BE2C (cell line): ENCODE measurements at places on chromosomes 1 and 21.
A peak's percentile ranks its signal among the peaks of the same experiment; 100 is the strongest.

GRCh38 chr1:91819038-91819788 is 66.7 kb downstream of the TGFBR3 start:
- no peak for DNase-seq

DNA sequence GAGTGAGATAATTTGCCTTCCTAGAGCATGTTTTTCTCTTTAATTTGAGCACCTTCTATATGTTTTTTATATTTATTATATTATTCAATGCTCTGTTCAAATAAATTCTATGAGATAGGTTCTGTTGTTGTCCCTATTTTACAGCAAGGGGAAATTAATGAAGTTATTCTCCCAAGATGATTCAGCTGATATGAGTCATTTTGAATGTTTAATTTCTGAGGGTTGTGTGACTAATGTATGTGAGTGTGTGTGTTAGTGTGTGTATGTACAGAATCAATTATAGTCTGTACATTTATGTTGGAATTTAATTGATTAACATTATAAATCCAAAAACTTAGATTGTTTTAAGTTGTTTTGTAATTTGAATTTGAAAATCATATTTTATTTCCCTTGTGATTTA is 1536.7 kb upstream of the B3GALT2 start:
- no peak for DNase-seq

GRCh38 chr21:42293649-42294272 is 21.4 kb downstream of the TFF3 start:
- no peak for DNase-seq

- DNase-seq = no peak
Measured at GRCh38 chr1:83673312-83673711, 325.6 kb downstream of the TTLL7 start.

DNA sequence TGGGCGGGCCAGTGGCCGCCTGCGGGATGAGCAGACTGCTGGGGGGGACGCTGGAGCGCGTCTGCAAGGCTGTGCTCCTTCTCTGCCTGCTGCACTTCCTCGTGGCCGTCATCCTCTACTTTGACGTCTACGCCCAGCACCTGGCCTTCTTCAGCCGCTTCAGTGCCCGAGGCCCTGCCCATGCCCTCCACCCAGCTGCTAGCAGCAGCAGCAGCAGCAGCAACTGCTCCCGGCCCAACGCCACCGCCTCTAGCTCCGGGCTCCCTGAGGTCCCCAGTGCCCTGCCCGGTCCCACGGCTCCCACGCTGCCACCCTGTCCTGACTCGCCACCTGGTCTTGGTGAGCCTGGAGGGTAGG is 2.1 kb downstream of the B4GALT2 start:
- DNase-seq = no peak

DNA sequence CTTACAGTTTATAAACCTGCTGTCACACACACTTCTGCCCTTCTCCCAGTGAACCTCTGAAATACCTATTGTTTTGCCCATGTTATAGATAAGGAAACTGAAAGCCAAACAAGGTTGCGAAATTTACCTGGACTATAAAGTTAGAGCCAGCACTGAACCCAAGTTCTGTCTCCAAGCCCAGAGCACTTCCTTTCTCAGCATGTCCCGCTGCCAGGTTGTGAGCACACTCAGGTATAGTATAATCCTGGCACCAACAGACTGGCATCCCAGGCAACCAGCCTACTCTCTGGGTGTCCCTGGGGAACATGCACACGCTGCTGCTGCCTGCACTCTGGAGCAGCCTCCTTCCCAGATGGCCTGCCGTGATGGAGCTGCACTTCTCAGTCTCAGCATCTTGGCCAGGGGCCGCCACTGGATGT is 45.1 kb downstream of the PGBD5 start:
- peak; percentile 70 for DNase-seq

GRCh38 chr1:68147534-68148171 is 84.7 kb downstream of the WLS start:
- no peak for DNase-seq

- DNase-seq = no peak
Measured at GRCh38 chr1:7454895-7455784, 316.0 kb upstream of the VAMP3 start.

DNA sequence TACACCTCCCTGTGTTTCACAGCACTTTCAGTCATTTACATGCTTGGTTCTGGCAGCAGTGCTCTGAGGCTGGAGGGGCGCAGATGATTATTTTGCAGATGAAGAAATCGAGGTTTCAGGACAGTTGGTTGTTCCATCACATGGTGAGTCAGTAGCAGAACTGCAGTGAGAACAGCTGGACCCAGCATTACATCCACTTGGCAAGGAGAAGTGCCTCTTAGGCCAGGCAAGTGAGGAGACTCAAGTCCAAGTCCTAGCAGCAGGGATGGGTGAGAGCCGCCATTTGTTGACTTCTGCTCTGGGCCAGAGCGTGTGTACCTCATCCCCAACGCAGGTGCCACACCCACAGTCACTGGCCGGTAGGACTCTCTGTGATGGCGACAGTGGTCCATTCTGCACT is 26.8 kb upstream of the EPHA8 start:
- DNase-seq = no peak

DNA sequence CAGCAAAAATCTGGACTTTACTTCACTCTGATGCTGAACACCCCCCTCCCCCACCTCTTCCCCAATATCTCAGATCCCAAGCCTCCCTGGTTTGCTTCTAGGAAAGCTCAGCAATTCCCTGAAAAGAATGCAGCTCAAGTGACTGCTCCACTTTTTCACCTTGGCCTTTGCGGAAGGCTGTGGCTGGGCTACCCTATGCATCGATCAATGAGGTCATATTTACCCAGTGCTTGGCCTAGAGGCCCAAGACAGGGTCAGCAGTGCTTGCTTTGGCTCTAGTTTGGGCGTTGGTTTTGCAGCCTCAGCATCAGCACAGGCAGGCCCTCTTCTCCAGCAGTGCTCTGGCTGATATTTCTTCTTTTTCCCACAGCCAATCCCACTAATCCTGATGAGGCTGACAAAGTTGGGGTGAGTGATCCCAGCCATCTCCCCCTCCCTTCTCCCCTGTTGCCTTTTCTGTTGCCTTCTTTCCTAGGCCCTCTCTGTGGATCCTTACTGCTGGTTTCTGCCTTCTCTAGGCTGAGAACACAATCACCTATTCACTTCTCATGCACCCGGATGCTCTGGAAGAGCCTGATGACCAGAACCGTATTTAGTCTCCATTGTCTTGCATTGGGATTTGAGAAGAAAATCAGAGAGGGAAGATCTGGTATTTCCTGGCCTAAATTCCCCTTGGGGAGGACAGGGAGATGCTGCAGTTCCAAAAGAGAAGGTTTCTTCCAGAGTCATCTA is 14.2 kb downstream of the FCGR2B start:
- DNase-seq = no peak

DNA sequence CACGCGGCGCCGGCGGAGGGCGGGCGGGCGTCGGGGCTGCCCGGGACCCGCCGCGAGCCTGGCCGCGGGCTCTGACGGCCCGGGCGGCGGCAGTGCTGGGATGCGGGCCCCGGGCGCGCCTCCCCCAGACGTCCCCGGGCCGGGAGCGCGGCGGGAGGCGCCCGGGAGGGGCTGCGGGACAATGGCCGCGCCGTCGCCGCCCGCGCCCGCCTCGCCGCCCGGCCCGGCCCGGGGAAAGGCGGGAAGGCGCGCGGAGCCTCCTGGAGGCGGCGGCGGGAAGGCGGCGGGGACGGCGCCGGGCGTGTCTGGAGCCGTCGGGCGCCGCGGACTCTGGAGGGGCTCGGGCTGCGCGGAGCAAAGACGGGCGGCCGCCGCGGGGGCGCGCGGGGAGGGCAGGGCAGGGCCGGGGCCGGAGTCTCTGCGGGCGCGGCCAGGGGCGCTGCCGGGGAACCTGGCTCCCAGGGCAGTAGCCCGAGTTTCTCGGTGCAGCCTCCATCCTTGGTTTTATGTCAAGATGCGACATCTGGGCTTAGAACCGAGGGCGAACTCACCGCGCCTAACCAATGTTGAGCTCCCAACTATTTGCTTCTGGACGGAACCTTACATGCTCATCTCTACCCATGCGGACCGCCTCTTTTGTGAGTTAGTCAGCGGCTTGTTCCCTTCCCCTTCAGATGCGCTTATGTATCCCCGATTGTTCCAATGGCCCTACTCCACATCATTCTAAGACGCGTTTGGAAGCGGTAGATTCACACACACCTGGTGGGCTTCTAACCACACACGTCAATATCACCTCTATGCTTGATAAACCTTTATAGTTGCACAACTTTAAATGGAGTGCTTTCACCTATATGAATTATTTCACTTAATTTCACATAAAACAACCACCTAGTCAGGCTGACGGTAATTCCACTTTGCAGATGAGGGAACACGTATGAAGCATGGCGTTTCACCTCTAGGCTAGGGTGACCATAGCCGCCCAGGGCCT is 651 bp downstream of the ZBTB8A start:
- peak; percentile 49 for DNase-seq

GRCh38 chr1:69523032-69523431 is 44.7 kb upstream of the LRRC7 start:
- no peak for DNase-seq

GRCh38 chr1:16138772-16139221 is 17.1 kb downstream of the EPHA2 start:
- DNase-seq = no peak

GRCh38 chr1:95475686-95476457 is 241.9 kb downstream of the RWDD3 start:
- peak; percentile 59 for DNase-seq

- DNase-seq = no peak
Measured at GRCh38 chr1:59752556-59753414, 62.0 kb upstream of the HOOK1 start.

DNA sequence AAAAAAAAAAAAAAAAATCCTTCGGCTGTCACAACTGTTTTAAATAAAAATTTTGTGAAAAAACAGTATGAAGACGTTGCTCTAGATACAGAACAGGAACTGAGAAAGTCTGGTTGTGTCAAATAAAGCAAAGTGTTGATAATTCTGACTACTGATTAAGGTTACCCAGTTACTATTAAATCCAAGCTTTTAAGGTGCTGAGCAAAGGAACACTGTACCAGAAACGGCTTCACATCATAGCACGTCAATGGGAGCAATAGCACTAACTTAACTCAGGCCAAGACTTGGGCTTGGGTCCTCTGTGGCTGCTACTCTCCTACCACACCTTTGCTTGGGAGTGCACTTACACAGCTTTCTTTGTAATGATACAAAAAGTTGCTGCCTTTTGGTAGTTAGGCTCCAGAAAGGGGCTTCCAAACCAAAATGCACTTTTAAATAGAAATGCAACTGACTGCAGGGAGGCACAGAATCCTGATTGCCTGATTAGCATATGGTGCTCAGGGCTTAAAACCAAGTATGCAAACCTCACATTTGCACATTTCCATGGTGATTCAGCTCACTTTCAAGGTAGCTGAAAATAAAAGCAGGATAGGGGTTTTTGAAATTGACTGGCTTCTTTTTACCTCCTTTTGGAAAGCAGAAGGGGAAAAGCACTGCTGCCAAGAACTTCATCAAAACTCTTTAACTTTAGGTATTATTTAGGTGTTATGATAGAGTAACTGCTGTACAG is 6.3 kb downstream of the MCL1 start:
- DNase-seq = no peak

DNA sequence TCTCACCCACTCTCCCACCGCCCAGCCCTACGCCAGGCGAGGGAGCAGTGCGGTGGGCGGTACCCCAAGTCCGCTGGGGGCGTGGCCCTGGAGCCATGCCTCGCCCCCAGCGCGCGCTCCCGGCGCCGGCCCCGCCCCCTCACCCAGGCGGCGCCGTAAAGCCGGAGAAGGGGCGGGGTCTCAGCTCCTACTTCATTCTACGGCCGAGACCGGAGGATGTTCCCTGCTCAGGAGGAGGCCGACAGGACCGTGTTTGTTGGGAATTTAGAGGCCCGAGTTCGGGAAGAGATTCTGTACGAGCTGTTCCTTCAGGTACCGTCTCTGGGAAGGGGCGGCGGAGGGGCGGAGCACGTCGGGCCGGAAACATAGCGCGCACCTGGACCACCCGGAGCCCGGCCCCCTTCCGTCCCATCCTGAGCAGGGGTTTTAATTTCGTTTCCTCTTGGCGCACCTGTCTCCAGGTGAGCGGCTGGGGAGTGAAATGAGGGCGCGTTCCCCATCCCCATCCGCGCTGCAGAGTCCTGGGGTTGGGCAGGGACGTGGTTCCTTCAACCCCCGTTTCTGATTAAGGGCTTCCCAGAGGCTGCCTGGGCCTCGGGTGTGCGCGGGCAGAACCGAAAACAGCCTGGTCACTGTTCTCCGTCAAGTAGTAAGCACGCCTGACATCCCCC is at the start of gene RBM11:
TSS of gene RBM11 (plus strand) at position 187 of the 671 bp plus-strand sequence. CDS start at position 217, 30 bp downstream.
- DNase-seq = peak; percentile 88

DNA sequence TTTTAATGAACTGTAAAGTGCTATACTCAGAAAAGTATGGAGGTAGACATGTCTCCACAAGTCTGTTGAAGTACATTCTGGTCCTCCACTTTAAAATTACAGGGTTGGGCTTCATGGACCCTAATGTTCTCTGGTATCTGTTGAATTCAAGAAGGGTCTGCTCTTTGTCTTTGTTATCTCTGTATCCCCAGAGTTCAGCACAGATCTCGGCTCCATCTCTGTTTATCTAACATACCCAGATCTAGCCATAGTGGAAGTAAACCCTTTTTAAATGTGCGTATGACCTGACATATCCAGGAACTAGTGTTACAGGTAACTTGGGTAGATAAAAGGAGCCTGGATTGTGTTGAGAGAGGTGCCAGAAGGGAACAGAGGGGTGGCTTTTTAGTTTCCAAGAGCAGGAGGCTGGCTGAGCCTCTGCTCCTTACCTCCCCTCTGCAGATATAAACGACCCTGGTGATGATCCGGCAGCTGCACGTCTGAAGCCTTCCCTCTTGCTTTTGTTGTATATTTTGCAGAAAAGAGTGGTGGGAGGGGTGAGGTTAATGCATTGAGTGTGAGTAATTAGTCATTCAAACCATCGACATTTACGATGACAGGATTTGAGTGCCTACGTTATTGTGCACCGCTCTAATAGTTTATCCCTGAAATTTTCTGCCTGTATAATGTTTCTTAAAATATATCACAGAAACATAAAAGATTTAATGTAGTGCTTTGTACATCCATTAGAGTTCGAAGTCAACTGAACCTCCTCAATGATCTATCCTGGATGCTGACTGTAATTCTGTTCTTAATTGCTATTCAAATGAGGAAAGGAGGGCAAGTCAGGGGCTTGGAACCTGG is 30.8 kb downstream of the ELAVL4 start:
- DNase-seq = no peak

DNA sequence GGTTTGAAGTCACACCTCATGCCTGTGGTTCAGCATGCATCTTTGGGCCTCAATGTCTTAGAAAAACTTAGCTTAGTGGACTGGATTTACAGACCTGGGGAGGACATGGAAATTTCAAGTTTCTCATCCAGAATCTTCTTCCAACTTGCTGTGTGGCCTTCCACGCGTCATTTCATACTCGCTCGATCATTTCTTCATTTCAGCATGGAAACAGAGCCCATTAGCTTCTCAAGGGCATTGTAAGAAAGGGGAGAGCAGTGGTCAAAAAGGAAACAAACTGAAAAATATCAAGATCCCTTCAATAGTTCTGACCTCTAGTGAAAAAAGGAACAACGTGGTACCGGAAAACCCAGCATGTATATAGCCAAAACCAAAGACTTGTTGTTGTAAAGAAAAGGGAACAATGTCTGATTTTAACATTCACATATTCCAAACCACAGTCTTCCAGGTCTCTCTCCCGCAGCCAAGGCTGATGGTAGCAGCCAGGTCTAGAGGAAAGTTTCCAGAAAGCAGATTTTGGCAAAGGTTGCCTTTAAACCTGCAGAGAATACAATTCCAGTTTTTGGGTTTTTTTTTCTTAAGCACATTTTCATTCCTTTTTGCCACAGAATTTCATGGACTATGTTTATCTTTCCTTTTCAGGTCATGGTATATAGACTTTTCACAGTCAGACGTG is 97.0 kb upstream of the CDC42BPA start:
- no peak for DNase-seq
